ENCODE measurements at places on chromosomes 12 and 14.
A peak's percentile ranks its signal among the peaks of the same experiment; 100 is the strongest.

GRCh38 chr14:104253901-104254353, 115.5 kb downstream of the KIF26A start:
- no peak for DNase-seq

DNA sequence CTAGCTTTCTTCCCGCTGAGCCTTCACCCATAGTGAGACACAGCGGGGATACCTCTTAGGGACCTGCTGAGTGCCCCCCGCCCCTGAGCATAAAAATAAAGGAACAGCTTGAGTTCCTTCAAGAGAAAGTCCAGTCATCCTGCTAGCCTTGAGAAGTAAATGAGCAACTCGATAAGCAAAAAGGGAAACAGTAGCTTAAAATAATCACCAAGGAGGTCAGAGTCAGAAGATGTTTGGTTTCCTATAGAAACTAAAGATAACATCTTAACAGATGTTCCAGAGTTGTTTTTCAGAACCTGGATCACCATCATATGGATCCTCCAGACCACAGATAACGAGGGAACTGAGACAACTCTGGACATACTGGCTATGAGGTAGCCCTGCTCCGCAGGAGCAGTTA, 94.0 kb downstream of the BCAT1 start:
- DNase-seq: no peak

GRCh38 chr12:19904819-19905218, 463.5 kb upstream of the PDE3A start:
- no peak for DNase-seq

- no peak for DNase-seq
These were observed 32.6 kb upstream of the FGD4 start for GRCh38 chr12:32366714-32367113.

- DNase-seq: no peak
These were observed 12.7 kb upstream of the HNF1A start for GRCh38 chr12:120965534-120966091.

- DNase-seq: no peak
These were observed 79.1 kb downstream of the KCNK13 start for GRCh38 chr14:90140956-90141316.

DNA sequence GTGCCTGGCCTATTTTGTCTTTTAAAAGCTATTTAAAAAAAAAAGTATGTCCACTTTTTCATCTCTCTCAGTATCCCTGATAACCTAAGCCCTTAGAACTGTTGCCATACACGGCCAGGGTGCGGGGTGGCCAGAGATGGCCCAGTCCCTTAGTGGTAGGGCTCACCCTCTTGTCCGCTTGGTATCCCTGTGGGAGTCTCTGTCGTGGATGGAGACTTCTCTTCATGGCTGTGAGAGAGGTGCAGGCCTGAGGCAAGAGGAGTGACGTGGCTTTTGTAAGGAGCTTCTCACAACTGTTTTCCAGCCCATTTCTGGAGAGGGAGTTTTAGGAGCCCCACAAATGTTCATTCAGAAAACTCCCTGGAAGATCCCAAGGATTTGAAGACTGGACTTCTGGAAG, 26.8 kb downstream of the XRCC3 start:
- no peak for DNase-seq

DNA sequence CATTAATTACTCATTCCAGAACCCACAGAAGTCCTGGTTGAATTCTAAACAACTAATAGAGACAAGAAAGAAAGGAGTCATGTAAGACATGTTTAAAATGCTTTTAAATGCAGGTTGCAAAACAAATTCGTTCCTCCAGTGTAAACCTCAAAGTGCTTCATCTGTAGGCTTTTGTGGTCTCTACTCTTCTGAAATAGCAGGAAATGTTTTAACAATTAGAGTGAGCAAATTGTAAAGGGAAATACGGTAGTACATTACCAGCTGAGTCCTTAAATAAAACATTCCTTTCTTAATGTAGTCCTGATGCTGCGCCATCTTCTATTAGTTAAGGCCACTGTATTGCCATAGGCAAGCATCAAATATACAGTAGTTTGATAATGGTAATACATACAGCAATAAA, 1934.2 kb upstream of the SEL1L start:
- DNase-seq: no peak

GRCh38 chr14:105411017-105411941, 8.3 kb upstream of the MTA1 start:
- DNase-seq: no peak

DNA sequence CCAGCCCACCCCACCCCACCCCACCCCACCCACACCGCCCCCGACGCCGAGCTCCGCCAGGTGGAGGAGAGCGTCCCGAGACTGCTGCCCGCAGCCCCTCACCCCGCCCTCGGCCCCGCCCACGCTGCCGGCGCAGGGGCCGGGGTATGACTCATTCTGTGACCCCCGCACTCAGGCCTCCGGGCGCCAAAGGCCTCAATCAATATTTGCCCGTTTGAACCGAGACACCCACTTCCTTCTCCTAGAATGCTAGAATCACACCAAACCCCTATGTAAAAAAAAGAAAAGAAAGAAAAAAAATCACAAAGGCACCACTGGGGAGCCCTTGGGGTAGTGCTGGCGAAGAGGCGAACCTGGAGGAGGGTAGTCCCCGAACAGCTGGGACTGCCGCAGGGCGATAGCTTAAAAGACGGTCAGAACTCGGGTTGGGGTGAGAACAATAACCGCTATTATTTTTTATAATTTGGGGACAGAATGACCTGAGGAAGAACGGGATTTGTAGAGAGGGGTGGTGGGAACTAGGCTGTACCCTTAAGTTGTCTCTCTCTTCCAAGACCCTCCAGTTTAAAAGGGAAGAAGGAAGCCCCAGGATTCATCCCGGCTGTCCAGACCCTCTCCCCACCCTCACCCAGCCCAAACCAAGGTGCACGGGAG, 894 bp downstream of the KRT8 start:
- peak; percentile 14 for DNase-seq

GRCh38 chr14:57611555-57612075, 118.0 kb upstream of the CCDC198 start:
- DNase-seq: no peak

DNA sequence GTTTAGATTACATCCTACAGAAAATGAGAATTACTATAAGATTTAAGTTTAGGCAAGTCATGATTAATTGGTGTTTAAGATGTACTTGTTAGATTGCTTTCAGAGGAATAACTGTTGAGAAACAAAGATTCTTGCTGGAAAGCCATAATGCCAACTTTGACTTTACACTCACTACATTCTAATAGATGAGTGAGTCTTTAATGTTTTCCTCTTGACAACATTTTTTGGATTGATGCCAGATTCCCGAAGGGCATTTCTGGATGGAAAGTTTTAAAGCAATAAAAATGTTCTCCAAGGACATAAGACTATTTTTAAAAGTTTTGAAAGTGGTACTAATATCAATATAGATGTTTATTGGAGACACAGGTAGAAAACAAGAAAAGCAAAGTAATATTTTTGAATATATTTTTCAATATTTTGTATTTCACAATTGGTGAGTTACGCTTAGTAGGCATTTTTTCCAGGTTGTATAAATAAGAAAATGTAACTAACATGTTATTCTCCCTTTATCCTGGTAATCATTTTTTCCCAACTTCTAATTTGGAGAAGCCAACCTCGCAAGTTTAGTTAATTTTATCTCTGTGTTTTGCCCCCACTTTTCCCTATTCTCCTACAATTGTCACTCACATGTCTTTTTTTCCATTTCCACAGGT, 307.3 kb downstream of the CEP128 start:
- DNase-seq: no peak

GRCh38 chr12:43069768-43070221, 480.2 kb upstream of the PRICKLE1 start:
- DNase-seq: no peak

DNA sequence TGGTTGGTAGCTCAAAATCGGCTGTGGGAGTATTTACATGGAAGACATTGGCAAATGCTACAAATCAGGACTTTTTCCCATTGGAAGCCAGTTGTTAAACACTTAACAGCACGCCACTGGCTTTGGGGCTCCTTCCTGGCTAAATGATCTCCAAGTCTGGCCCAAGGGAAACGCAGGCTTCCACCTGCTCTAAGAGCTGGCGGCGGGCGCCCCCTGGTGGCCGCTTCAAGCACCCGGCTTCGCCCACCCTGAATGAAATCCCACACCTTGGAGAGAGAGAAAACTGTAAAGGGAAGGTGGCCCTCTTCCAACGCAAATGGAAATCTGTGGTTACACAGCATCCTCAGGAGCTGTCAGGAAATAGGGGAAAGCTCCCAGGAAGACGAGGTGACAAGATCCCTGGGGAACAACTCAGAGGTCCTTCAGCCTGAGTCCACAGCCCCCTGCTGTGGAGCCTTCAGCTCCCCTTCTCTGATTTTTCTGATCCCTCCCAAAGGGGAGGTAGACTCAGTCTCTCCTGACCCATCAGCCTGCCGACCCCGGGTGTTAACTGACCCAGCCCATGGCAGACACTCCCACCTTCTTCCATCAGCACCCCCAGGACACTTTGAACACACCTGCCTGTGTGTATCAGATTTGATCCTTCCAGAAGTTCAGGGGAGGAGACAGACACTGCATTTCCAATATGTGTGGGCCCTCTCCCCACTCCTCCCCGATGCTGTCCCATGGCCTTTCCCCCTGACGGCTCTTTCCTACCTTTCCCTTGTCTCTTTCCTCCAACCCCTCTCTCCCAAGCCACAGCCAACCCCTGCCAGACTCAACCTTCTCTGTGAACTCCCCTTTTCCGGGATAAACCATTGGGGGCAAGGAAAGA, 15.4 kb downstream of the SELPLG start:
- DNase-seq: peak; percentile 73

DNA sequence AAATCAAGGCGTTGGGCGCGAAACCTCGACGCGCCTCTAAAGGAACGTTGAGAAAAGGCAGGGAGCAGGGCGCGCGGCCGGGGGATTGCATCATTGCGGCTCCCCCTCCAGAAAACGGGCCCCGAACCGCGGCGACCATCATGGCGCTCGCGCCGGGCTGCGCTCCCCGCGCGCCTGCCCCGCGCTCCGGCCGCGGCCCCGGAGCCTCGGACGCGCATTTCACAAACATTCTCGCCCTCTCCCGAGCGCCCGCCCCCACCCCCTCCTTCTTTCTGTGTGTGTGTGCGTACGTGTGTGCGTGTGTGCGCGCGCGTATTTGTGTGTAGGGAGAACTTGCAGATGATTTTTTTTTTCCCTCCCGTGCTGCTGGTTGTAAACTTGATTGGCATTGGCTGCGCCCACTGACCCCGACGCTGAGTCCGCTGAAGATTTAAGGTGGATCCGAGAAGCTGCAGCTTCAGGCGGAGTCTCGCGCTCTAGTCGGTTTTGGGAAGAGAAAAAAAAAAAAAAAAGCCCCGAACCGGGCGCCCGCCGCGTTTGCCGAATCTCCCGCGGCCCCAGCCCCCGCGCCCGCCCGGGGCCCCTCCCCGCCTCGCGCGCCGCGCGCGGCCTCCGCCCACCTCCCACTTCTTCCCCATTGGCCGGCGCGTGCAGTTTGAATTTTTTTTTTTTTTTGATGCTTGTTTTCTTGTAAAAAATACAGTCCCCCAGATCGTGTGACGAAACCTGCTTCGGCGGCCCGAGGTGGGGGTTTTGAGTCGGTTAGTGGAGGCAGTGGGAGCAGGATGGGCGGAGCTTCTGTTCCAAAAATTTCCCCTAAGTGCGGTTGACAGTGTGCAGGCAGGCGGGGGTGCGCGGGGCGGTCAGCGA, 8.2 kb downstream of the CDKN1B start:
- peak; percentile 96 for DNase-seq

GRCh38 chr12:29616664-29617406, 119.3 kb upstream of the OVCH1 start:
- DNase-seq: peak; percentile 7

GRCh38 chr12:88562846-88563582, 17.3 kb downstream of the KITLG start:
- DNase-seq: no peak

- no peak for DNase-seq
These were observed 131.2 kb downstream of the SPTSSA start for GRCh38 chr14:34330846-34331245.

DNA sequence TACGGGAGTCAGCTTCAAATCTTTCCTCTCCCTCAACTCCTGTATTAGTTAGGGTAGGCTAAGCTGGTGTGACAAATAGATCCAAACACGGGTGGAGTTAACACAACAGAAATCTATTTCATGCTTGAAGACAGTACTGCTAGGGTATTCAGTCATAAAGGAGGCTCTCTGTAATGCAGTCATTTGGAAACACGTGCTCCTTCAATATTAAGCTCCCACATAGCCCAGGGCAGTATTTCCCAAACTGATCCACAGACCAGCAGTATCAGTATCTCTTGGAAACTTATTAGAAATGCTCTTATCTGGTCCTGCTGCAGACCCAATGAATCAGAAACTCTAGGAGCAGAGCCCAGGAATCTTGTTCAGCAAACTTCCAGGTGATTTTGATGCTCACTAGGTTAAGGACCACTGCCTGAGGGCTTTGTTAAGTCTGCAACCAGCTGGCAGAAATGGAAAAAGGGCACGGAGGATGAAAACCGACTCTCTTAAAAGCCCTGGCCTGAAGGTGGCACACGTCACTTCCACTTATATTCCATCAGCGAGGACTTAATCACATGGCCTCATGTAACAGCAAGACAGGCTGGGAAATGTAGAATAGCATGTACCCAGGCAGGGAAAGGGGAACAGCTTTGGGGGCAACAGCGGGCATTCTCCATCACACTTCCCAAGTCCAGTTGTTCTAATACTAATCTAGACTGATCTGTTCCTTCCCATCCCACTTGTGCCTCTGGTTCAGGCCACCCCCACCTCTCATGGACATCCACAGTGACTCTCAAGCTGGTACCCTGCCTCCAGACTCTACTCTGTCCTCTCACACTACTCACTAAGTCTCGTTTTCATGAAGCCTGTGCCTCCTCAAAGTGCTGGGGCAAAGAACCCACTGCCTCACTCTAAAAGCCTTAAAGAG, 38.2 kb upstream of the RIC8B start:
- no peak for DNase-seq

- DNase-seq: no peak
These were observed 143.4 kb upstream of the NAV3 start for GRCh38 chr12:77687321-77687720.

- DNase-seq: no peak
These were observed 25.4 kb downstream of the RTRAF start for GRCh38 chr14:52014601-52015267.

DNA sequence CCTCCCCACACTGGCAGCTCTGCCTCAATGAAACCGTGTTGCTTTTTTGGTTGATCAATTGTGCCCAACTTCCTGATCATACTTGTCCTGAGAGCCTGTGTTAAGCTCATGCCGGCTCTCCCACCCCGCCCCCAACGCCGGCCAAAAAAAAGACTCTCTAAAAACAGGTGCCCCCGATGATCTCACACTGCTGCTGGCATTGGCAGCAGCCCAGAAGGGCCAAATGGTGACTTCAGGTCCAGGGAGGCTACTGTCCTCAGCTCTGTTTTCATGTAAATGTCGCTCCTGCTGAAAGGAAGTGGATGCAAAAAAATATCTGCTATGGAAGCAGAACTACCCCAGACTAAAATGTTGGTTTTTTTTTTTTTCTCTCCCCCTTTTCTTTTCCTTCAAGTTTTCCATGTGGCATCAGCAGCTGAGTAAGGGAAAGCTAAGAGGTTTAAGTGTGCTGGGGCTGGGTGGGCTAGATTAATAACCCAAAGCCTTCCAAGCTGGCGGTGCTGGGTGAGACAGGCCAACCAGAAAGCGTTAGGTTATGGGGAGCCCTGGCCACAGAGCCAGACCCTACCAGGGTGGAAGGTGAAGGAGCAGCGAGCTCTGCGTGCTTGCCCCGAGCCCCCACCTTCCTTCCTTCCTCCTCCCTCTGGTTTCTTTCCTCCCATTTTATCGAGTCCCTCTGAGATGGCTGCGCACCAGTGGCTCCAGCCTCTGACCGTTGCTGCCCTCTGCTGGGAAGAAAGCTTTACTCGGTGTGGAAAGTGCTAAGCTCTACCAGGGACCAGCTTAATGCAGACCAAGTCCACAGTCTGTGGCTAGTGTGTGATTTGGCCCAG, 396.1 kb downstream of the NRXN3 start:
- DNase-seq: peak; percentile 65

GRCh38 chr12:110365489-110366320, 37.8 kb downstream of the ANAPC7 start:
- DNase-seq: no peak

Data from stimulated activated CD4-positive, alpha-beta T cell treated with anti-CD3 and anti-CD28 coated beads, Interleukin-1b, Interleukin-23, amount 100 ng/mL, for 48 hours (primary cell).